ENCODE measurements at places on chromosomes 16 and 17. TPM values are rescaled to one million over a fixed set of nuclear protein-coding genes. Genes with fewer than 3 reads are reported as not detected.

MYL11 gene
- polyA plus RNA-seq, result not detected

- no peak overlapping the region for H3K4me3 ChIP-seq
- no peaks in the 10 kb centered on the region for H3K27me3 ChIP-seq
- DNase-seq, result peak; percentile 22
- H3K27ac ChIP-seq, result no peak overlapping the region
Observed at GRCh38 chr17:45256114-45256966, 5.6 kb downstream of the SPATA32 start.

OR3A3 gene
- not detected for polyA plus RNA-seq

DNA sequence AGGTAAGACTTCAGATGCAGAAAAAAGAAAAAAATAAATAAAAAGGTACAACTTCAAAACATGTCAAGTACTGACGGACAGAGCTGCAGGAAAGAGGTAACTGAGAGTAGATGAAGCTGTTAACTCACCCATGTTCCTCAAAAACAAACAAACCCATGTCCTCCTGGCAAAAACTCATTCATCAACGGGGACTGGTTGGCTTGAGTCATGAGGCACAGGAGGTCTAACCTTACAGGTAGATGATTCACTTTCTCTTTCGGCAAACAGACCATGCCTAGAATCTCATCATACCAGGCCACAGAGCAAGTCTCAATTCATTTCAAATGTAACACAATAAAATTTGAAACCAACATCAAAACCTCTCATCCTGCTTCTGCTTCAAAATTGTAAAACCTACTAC is 12.3 kb upstream of the FASN start:
- no peaks in the 10 kb centered on the region for H3K4me1 ChIP-seq
- H3K27ac ChIP-seq, result no peak overlapping the region
- no peak for DNase-seq
- no peaks in the 10 kb centered on the region for H3K27me3 ChIP-seq
